Right ventricle myocardium superior (tissue), 1 donor: ENCODE measurements at places on chromosomes 6 and 20. TPM values are rescaled to one million over a fixed set of nuclear protein-coding genes. Genes with fewer than 3 reads are reported as not detected.

Gene CRISP3
- not detected for total RNA-seq

Gene LINC00237
- not detected for total RNA-seq

DNA sequence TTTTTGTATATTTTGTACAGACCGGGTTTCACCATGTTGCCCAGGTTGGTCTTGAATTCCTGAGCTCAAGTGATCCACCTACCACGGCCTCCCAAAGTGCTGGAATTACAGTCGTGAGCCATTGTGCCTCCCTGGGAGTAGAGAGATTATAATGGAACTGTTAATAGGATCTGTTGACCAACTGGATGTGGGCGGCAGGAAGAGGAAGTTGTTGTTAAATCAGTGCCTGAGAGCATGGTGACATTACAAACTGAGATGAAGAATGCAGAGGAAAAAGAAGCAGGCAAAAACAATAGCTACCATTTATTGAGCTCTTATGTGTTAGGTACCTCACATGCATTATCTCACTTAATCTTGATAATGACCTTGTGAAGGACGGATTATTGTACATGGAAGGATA is 9.2 kb upstream of the L3MBTL3 start:
- no peak for DNase-seq

GRCh38 chr6:100296810-100297544 is 167.7 kb downstream of the SIM1 start:
- no peak for DNase-seq

DNA sequence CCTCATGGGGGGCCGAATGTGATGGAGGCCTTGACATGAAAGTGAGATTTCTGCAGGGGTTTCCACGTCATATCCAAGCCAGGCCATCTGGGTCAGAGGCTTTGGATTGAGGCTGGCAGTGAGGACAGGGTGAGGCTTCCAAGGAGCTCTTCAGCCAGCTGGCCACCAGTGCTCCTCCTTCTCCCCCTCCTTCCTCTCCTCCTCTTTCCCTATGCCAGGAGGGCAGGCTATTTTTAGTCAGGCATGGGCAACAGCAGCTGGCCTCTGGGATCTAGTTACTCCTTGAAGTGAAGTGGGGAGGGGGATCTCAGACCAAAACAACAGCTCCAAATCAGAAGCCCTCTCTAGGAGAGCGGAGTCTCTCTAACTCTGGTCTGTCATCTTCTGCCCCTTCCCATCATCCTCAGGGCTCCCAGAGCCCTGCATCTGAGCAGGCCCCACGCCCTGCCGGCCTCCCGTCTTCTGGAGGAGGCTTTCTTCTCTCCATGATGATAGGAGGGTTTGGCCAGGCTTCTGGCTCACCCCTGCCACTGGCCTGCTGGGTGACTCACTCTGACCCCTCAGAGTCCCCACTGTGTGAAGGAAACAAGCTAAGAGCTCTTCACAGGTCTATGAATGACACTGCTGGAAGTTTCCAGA is 612 bp downstream of the TNNC2 start:
- DNase-seq = no peak
